Activated CD8-positive, alpha-beta memory T cell treated with anti-CD3 and anti-CD28 coated beads, Interleukin-2, amount 10 ng/mL, durations not matched to agents 7 days and 5 days (primary cell): ENCODE measurements at places on chromosomes 16 and 17.

GRCh38 chr16:58582971-58583765, 46.5 kb downstream of the CNOT1 start:
- no peak for DNase-seq

DNA sequence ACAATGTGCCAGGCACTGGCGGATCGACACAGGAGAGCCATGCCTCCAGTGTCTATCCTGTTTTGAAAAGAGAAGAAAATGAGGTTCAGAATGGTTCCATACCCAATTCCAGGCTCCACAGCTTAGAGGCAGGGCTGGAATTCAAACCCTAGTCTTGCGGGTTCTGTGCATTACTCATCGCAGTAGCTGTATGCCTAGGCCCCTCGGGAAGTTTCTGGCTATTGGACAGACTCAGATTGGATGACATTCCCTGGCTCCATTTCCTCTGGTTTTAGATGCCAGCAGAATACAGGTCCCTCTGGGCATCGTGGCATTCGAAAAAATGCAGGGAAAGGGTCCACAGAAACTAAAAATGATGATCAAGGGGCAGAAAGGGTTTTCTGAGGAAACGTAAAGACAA, 184.7 kb downstream of the COPRS start:
- no peak for DNase-seq

- DNase-seq: no peak
Observed at GRCh38 chr17:80476877-80477646, 655 bp upstream of the NPTX1 start.

DNA sequence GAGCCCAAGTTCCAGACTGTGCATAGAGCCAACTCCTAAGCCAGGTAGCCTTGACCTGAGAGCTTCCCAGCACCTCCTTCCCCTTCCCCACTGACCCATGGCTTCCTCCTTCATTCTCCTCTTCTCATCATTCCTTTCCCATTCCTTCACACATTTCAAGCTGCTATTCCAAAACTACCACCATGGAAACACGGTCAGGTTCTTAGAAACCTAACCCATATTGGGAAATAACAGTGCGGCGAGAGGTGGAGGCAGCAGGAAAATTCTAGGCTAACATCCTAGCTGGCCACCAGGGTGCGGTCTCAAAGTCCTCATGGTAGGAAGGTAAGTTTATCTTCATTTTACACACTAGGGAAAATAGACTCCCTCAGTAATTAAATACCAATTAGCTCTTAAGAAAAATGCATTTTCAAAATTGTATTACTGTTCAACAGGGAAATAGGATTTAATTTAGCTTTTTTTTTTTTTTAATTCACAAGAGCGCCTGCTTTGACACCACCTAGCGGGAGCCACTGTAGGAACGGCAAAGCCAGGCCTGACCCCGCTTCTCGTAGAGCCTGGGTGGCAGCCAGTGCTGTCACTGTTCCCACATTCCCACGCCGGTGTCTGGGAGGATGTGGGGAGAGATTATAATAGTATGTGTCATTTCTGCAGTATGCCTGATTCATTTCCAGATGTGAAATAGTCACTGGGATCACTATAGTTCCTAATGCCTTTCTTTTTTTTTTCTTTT, 14.0 kb upstream of the SPHK1 start:
- no peak for DNase-seq
